ENCODE measurements at places on chromosomes 6 and 20.
A peak's percentile ranks its signal among the peaks of the same experiment; 100 is the strongest.

DNA sequence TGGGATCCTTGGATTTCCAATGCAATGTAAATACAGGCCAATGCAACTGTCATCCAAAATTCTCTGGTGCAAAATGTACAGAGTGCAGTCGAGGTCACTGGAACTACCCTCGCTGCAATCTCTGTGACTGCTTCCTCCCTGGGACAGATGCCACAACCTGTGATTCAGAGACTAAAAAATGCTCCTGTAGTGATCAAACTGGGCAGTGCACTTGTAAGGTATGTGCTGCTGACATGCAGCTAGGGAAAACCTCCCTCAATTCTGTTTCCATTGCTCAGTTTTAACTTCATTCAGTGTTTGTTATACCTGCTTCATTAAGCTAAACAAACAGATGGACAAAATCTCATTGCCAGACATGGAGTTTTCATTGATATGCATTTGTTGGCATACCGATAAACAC, 397.1 kb downstream of the ARHGAP18 start:
- DNase-seq: no peak

DNA sequence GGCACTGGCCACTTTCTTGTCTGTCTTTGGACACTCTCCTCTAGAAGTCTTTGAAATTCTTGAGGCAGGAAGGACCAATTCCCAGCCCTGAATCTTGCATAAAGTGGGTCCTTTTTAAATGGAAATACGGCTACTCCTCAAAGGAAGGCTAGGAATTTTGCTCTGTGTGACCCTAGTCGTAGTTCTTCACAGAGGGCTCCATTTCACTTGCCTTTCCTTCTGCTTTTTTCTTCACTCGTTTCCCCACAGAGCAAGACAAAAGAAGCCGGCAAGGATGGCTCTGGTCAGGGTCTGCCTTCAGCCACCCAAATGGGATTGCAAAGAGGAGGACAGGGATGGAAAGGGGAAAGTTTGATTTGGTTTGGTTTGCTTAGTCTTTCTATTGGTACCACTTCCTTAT, 25.8 kb downstream of the HLA-E start:
- no peak for DNase-seq

- no peak for DNase-seq
Measured at GRCh38 chr6:147479857-147480256, 28.6 kb upstream of the SAMD5 start.

- DNase-seq: no peak
Measured at GRCh38 chr6:9699888-9700287, 715.0 kb downstream of the TFAP2A start.

GRCh38 chr20:48047447-48047846, 262.2 kb upstream of the SULF2 start:
- DNase-seq: no peak

GRCh38 chr6:24864343-24864742, 65.6 kb upstream of the ARMH2 start:
- DNase-seq: no peak

GRCh38 chr6:4055420-4056041, 23.4 kb downstream of the FAM217A start:
- no peak for DNase-seq

GRCh38 chr20:34022151-34022838, 28.6 kb downstream of the RALY start:
- DNase-seq: no peak

GRCh38 chr6:11092668-11093375, 812 bp upstream of the SMIM13 start:
- no peak for DNase-seq

DNA sequence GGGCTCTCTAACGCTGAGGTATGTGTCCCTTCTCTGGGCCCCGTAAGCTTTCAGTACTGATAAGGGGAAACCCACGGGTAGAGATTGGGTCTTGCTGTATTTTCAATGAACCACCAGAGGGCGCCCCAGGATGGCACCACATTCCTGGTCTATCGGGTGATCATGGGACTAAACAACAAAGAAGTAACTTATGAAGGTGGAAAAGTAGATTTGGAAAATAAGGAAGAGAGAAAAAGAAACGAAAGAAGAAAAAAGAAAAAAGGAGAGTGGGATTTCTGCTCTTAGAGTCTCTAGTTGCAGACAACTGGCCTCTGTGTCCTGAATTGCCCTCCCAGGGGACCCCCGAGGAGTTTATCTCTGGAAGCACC, 93.8 kb downstream of the GMPR start:
- DNase-seq: peak; percentile 89

GRCh38 chr6:45382391-45382790, 4.7 kb upstream of the SUPT3H start:
- no peak for DNase-seq

- no peak for DNase-seq
Measured at GRCh38 chr20:6618051-6618450, 149.4 kb upstream of the BMP2 start.

DNA sequence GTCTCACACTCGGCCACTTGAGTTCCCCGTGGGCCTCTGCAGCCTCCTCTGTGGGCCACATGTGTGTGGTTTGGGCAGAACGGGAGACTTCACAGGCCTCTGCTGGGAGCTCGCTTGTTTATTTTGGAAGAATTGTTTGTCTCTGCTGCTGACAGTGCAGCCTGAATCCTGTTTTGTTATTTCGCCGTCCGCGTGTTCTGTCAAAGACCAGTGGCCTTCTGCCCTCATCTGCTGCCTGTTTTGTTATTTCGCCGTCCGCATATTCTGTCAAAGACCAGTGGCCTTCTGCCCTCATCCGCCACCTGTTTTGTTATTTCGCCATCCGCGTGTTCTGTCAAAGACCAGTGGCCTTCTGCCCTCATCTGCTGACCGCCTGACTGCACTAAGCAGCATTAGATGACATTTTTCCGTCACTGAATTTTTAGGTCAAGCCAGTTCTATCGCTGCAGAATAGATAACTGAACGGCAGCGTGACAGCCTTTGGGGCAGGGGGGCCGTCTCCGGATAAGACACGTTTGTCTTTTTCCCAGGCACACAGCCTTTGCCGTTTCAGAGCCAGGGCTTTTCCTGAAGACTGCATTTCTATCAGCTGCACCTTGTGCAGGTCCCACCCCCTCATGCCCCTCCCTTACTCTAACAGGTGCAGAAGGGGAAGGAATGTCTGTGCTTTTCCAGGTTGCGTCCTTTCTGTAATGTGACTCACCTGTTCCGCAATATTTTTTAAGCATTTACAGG, 158.5 kb upstream of the AFDN start:
- DNase-seq: no peak

GRCh38 chr6:130008236-130008873, 10.0 kb upstream of the L3MBTL3 start:
- DNase-seq: no peak

DNA sequence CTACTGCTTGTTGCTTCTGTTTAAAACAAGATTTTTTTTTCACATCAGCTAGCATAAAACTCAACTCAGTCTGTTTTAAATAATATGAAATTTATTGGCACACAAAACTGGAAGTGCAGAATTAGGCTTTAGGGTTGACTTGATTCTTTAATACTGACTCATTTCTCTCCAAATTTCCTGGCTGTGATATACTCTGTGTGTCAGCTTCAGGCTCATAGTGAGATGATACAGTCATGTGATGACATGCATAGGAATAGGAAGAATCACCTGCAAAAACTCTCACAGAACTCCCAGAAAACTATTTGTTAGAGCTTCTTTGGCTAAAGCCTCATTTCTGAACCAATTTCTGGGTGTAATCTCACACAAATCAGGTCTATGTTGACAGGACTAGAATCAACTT, 1068.0 kb upstream of the EPHA7 start:
- DNase-seq: no peak

- no peak for DNase-seq
Measured at GRCh38 chr6:138973466-138974153, 14.4 kb downstream of the REPS1 start.

DNA sequence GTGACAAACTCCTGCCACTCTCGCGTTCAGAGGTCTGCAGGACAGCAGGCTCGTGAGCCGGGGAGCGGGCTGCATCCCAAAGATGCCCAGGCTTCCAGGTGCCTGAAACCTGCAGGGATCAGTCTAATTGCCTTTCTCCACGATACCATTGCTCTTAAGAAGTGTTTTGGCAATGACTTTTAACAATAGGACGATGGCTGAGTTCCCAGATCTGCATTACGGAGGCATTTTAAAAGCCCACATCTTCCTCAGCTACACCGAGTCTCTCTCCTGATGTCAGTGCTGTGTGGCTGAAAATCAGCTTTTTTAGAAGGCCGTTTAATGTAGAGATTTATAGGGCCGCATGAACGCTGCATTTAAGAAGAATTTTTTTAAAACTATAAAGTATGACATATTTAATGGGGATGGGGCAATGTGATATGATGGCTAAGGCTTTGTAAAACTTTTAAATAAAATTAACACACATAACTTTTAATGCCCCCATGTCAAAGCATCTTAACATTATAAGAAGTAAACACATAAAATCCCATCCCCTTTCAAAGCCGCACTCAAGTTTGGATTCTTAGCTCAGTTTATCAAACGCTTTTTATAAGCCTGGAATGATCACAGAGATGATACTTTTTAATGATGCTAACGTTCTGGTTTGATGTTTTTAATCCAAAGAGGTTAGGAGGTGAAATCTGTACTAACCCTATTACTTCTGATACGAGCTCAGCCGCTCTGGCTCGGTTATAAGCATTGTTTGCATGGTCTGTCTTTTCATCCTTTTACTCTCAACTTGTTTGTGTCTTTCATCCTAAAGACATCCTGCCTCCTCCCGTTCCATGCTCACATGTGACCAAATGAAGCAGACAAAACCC, 386.0 kb downstream of the SMOC2 start:
- no peak for DNase-seq

GRCh38 chr6:70371454-70372105, 41.7 kb upstream of the FAM135A start:
- DNase-seq: no peak

GRCh38 chr6:89217299-89217910, at the start of gene GABRR1:
GABRR1 (minus strand) TSS chr6:89217358; CDS start chr6:89217322, 36 bp downstream.
- DNase-seq: no peak

DNA sequence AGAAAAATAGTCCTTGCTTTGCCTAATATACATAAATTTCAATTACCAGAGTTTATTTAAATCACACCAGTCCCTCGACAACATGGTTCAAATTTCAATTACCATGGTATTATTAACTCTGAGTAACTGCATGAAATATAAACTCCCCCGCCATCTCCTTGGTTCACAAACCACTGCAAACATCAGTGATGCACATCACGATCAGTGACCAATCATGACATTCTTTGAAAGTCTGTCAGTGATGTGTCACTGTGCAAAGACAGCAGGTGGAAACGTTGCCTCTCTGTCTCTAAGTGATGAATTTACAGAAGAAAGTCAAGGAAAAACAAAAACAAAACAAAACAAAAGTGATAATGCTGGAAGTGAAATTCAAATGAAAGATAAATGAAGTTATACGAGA, 86.7 kb downstream of the TASP1 start:
- DNase-seq: no peak

DNA sequence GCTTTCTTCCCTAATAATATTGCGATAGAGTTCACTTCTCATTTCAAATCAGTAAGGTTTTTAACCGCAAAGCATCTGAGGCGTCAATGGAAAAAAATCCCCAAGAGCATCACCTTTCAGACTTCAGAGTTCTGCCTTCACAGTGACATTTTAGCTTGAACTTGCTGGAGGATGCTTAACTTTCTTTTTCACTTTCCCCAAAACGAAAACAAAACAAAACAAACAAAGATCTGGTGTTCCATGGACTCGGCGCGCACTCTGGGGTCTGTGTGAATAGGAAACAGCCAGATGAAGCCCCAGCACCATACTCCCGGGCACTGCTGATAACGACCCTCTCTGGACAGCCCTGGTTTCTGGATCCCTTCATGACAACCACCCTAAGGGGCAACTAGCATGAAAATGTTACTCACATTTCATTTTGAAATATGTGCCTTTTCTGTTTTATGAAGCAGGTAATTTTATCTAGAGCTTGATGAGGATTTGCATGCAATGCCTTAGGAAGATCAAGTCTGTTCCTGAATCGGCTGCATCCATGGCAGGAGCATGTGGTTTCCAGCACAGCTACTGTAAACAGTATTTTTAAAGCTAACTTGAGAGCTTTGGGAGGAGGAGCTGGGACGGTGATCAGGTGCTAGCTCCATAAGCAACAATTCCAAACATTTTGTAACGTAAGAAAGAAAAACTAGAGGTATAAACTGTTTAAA, 44.5 kb downstream of the RAMACL start:
- DNase-seq: no peak

- DNase-seq: peak; percentile 38
Measured at GRCh38 chr6:36546308-36546919, 865 bp downstream of the STK38 start.

- DNase-seq: no peak
Measured at GRCh38 chr20:55160037-55160436, 684.6 kb downstream of the DOK5 start.

- DNase-seq: no peak
Measured at GRCh38 chr20:31596831-31597480, 8.1 kb upstream of the ID1 start.

DNA sequence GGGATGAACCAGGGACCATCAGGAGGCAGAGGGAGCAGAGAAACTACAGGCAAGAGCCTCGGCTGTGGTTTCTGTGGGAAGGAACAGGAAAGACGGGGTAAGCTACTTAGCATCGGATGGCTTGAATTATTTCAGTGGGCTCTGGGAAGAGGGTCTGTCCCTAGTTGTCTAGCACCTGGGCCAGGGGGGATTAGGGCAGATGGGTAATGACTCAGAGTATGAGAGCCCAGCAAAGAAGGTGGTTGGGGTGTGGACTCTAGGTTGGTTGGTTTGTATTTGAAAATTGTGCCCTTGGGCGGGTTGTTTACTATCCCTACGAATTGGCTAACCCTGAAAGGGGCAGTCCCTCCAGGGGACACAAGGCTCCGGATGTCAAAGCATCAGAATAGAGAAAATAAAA, 148.5 kb upstream of the TAB2 start:
- no peak for DNase-seq

- no peak for DNase-seq
Measured at GRCh38 chr6:56793938-56794337, 151.2 kb upstream of the DST start.

DNA sequence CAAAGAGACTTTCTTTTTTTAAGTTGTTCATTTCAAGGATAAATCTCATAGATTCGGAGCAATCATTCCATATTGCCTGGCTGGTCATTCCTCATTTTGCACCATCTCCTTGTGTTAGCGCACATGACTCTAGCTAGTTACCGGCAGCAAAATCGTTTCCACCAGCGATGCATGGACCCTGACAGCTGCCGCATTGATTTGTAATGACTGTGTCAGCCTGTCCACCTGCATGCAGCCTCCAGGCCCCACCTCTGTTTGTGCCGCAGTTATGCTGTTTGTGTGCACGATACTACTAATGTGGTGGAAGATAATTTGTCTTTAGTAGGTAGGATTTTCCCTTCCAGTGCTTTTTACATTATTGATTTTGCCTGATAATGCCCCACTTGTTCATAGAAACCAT, 164.0 kb downstream of the TBC1D7 start:
- no peak for DNase-seq

DNA sequence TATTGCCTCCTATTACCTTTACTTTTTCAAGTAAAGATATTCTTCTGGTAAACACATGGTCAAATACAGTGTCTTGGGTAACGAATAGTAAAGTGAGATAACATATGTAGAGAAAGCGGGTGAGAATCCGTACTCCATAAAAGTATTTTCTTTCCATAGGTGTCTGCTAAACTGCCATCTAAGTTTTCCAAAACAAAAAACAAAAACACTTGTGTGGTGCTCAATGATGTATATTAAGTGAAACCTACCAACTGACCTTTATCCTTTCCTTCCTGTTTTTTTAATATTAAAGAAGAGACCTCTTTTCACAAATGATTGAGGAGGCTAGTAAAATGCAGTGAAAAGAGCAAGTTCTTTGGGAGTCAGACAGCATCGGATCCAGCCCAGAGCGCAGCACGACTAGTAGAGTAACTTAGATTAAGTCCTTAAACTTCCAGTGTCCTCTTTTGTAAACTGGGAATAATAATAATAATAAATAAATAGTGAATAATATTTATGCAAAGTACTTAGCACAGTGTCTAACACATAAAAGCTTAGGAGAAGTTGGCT, 437 bp upstream of the CDKAL1 start:
- no peak for DNase-seq

Measured in activated CD4-positive, alpha-beta T cell treated with anti-CD3 and anti-CD28 coated beads for 48 hours (primary cell).